ENCODE measurements at places on chromosomes 7 and 10.
A peak's percentile ranks its signal among the peaks of the same experiment; 100 is the strongest.

- no peak for DNase-seq
- H3K27me3 ChIP-seq: no peaks in the 10 kb centered on the region
- no peak overlapping the region for H3K4me3 ChIP-seq
- peaks cover 12% of the 10 kb centered on the region for H3K4me1 ChIP-seq
These were observed 397.2 kb upstream of the NPVF start for GRCh38 chr7:25625306-25625992.

DNA sequence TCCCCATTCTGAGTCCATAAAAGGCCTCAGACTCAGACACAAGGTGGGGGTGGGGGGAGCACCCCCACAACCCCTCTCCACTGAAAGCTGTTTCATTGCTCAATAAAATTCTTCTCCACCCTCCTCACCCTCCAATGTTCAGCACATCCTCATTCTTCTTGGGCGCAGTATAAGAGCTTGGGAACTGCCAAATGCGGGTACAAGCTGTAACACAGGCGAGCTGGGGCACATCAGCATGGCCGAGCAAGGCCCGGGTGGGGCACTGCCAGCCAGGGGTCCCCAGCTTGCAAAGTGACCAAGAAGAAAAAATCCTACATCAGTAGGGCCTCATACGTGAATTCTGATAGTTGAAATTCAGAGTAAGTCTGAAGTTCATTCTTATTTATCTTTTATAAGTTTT lies 50.1 kb downstream of the CACUL1 start:
- no peak overlapping the region for H3K27ac ChIP-seq
- H3K4me1 ChIP-seq: peaks cover 6% of the 10 kb centered on the region
- DNase-seq: no peak
- no peaks in the 10 kb centered on the region for H3K27me3 ChIP-seq

GRCh38 chr10:70281609-70282008 lies 2.2 kb downstream of the NPFFR1 start:
- no peaks in the 10 kb centered on the region for H3K36me3 ChIP-seq
- DNase-seq: no peak
- no peak overlapping the region for H3K27ac ChIP-seq
- peaks cover 42% of the 10 kb centered on the region for H3K27me3 ChIP-seq
- H3K4me1 ChIP-seq: peaks cover 4% of the 10 kb centered on the region

GRCh38 chr10:36666451-36666850 lies 458.9 kb upstream of the ANKRD30A start:
- DNase-seq: no peak
- no peaks in the 10 kb centered on the region for H3K4me1 ChIP-seq
- H3K36me3 ChIP-seq: no peaks in the 10 kb centered on the region
- no peak overlapping the region for H3K4me3 ChIP-seq
- H3K27me3 ChIP-seq: no peaks in the 10 kb centered on the region

DNA sequence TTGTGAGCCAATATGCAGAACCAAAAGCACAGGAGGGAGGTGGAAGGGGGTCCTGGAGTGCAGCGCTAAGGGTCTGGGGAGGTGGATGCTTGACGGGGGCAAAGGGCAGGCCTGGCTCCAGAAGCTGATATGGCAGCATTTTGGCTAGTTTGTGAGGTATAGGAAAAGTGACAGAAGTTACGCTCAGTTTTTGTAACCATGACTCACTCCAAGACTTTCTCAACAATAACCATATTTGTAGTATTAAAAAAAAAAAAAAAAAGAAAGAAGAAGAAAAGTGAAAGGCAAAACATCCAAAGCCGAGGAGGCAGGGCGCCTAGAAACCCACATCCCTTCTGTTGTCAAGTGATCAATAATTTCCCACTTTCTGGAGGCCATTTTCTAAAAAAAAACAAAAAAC lies 92.3 kb downstream of the RNF216 start:
- no peaks in the 10 kb centered on the region for H3K27me3 ChIP-seq
- H3K4me3 ChIP-seq: peak overlapping the region; percentile 21
- peaks cover 85% of the 10 kb centered on the region for H3K4me1 ChIP-seq
- H3K27ac ChIP-seq: peak overlapping the region; percentile 69

DNA sequence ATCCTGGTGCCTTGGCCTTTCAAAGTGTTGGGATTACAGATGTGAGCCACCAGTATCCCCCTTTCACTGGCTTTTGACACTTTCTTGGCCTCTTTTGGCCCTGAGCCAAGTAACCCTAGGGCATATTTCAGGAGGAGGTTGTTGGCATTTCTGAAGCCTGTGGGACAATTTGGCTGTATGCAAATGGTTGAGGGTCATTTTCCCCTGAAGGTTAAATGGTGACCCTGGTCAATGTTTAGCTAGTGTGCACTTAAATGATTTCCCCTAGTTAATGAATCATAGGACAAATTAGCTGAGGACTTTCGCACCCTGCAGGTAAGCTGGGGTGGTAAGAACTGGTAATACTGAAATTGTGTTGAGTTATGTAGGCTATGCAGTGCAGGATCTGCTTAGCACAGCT lies 660.5 kb downstream of the LRMDA start:
- no peaks in the 10 kb centered on the region for H3K4me1 ChIP-seq
- H3K4me3 ChIP-seq: no peak overlapping the region
- no peaks in the 10 kb centered on the region for H3K27me3 ChIP-seq

- no peak overlapping the region for H3K27ac ChIP-seq
- no peaks in the 10 kb centered on the region for H3K4me1 ChIP-seq
- DNase-seq: no peak
- H3K36me3 ChIP-seq: no peaks in the 10 kb centered on the region
These were observed 466.2 kb downstream of the TYW1 start for GRCh38 chr7:67462781-67463191.

DNA sequence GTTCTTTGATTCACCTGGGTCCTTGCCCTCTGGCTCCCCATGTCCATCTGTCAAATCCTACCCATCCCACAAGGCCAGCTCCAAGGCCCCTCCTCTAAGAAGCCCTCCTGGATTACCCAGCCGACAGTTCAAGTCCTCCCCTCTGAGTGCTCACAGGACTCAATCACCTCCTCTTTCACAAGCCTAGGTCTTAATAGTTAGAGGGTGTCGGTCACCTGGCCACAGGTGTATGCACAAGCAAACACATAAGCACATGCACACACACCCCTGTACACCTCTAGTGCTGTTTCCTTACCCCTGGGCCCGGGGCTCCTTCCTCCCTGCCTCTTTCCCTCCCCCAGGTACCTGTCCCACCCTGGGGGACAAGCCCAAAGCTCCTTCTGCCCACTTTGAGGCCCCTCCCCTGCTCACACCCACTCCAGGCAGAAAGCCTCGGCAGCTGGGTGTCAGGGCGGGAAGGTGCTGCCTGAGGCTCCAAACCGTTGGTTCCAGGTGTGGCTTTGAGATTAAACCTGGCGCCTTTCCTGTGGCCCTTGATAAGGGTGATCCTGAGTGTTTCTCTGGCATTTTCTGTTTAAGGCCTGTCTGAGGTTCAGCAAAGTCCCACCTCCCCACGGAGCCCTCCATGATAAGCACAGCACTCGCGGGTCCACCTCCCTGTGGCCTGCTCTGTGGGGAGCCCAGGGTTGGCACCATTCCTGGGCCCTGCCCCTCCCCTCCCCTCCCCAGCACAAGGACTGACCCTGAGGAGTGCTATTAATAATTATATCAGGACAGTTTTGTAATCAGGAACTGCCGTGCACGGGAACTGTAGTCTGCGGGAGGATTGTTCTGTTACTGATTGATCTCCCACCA lies 14.6 kb upstream of the AQP1 start:
- no peaks in the 10 kb centered on the region for H3K27me3 ChIP-seq
- H3K36me3 ChIP-seq: no peaks in the 10 kb centered on the region
- no peak overlapping the region for H3K4me3 ChIP-seq
- no peak overlapping the region for H3K27ac ChIP-seq
- H3K4me1 ChIP-seq: no peaks in the 10 kb centered on the region

DNA sequence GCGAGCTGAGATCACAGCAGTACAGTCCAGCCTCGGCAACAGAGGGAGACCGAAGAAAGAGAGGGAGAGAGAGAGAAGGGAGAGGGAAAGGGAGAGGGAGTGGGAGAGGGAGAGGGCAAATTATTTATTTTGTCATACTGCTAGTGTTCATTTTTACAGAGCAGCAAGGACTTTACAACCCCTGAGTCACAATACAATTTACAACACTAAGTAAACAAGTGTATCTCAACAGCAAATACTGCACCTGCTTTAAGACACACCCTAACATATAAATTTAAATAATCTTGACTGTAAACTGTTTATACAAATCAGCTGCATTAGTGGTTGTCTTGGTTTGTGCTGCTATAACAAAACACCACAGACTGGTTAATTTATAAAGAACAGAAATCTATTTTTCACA lies 27.2 kb downstream of the HTR5A start:
- H3K36me3 ChIP-seq: no peaks in the 10 kb centered on the region
- no peak overlapping the region for H3K27ac ChIP-seq
- no peaks in the 10 kb centered on the region for H3K27me3 ChIP-seq

DNA sequence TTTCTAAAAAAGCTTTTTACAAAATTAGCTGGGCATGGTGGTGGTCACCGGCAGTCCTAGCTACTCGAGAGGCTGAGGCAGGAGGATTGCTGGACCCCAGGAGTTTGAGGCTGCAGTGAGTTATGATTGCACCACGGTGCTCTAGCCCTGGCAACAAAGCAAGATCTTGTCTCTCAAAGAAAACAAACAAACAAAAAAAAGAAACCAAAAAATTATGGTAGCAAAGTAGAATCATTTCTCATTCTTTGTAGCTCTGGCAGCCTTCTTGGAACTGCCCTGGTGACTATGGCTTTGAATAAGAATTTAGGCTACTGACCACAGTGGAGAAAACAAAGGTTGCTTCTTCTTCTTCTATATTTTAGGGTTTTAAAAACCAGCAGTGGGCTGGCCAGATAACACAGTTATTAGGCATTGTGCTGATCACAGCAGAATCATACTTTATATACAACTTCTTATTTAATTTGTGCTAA lies 41.9 kb upstream of the PRKAR2B start:
- H3K27ac ChIP-seq: no peak overlapping the region
- no peak overlapping the region for H3K4me3 ChIP-seq
- no peak for DNase-seq
- no peaks in the 10 kb centered on the region for H3K27me3 ChIP-seq

GRCh38 chr7:102220960-102221800 lies 65.5 kb upstream of the SH2B2 start:
- no peaks in the 10 kb centered on the region for H3K4me1 ChIP-seq
- no peaks in the 10 kb centered on the region for H3K36me3 ChIP-seq
- no peaks in the 10 kb centered on the region for H3K27me3 ChIP-seq
- DNase-seq: no peak
- no peak overlapping the region for H3K4me3 ChIP-seq
- no peak overlapping the region for H3K27ac ChIP-seq

GRCh38 chr7:39091774-39092173 lies 114.1 kb downstream of the POU6F2 start:
- H3K4me1 ChIP-seq: no peaks in the 10 kb centered on the region
- no peak overlapping the region for H3K27ac ChIP-seq
- H3K4me3 ChIP-seq: no peak overlapping the region
- peaks cover 3% of the 10 kb centered on the region for H3K27me3 ChIP-seq

GRCh38 chr7:15750727-15751126 lies 64.2 kb upstream of the MEOX2 start:
- no peak overlapping the region for H3K4me3 ChIP-seq
- H3K27ac ChIP-seq: no peak overlapping the region
- no peak for DNase-seq
- no peaks in the 10 kb centered on the region for H3K36me3 ChIP-seq
- no peaks in the 10 kb centered on the region for H3K27me3 ChIP-seq

GRCh38 chr10:59709395-59710125 lies at the start of gene SLC16A9:
Gene SLC16A9, minus strand, starts transcription at chr10:59709850. Its CDS starts 25,559 bp downstream, at chr10:59684291.
- peaks cover 9% of the 10 kb centered on the region for H3K4me1 ChIP-seq
- peak; percentile 8 for DNase-seq
- peaks cover 19% of the 10 kb centered on the region for H3K27me3 ChIP-seq
- no peaks in the 10 kb centered on the region for H3K36me3 ChIP-seq
- H3K27ac ChIP-seq: no peak within 1 kb of the TSS
- no peak within 1 kb of the TSS for H3K4me3 ChIP-seq

GRCh38 chr10:114374053-114374791 lies 30.1 kb downstream of the AFAP1L2 start:
- no peaks in the 10 kb centered on the region for H3K27me3 ChIP-seq
- H3K4me3 ChIP-seq: no peak overlapping the region
- H3K4me1 ChIP-seq: no peaks in the 10 kb centered on the region
- H3K36me3 ChIP-seq: no peaks in the 10 kb centered on the region
- no peak for DNase-seq
- H3K27ac ChIP-seq: no peak overlapping the region

GRCh38 chr7:452226-452751 lies 67.4 kb downstream of the PDGFA start:
- peaks cover 6% of the 10 kb centered on the region for H3K4me1 ChIP-seq
- no peak for DNase-seq
- H3K27ac ChIP-seq: no peak overlapping the region
- H3K27me3 ChIP-seq: peaks cover 5% of the 10 kb centered on the region

All from CD4-positive, alpha-beta T cell (primary cell).